Heart left ventricle (tissue), 16 donors: ENCODE measurements at places on chromosomes 6 and 20. TPM values are rescaled to one million over a fixed set of nuclear protein-coding genes. Genes with fewer than 3 reads are reported as not detected.

The HEY2 gene
- total RNA-seq, result 29.5 TPM

DNA sequence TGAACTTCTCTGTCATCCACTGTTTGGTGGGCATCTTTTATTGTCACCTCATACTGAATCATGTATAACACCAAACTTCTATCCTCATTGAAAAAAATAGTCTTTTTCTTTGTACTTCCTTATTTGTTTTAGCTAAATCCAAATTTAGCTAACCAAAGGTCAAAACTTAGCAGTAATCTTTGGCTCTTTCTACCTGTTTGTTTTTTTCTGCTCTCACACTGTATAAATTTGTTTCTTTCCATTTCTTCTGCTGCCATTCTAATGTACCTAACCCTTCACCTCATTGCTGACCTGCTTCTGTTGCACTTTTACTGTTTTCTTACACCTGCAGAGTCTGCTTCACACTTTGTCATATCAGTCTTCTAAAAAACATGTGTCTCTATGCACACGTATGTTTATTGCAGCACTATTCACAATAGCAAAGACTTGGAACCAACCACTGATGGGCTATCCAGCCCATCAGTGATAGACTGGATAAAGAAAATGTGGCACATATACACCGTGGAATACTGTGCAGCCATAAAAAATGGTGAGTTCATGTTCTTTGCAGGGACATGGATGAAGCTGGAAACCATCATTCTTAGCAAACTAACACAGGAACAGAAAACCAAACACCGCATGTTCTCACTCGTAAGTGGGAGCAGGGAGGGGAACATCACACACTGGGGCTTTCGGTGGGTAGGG lies 7.2 kb downstream of the ATRN start:
- H3K4me3 ChIP-seq, result no peak overlapping the region
- H3K27me3 ChIP-seq, result no peaks in the 10 kb centered on the region
- H3K36me3 ChIP-seq, result no peaks in the 10 kb centered on the region
- peaks cover 3% of the 10 kb centered on the region for H3K4me1 ChIP-seq
- no peak overlapping the region for H3K27ac ChIP-seq
- no peak for DNase-seq

The MYO6 gene
- total RNA-seq, result 5.9 TPM

DNA sequence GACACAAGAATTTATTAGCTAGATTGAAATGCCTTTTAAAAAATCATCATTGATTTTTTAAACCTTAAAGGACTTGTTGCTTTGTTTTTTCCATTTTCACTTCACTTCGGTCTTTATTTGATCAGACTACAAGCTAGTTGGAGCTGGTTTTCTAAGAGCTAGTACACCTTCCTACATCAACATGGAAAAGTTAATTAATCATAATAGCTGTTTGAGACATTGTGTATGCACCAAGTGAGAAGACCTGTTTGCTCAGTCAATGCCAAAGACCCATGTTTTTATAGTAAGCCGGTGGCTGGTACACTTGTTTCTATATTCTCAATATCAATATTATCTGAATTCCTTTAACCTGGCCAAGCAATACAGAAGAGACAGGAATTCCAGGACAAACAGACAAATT lies 310.2 kb upstream of the SGK1 start:
- H3K27ac ChIP-seq, result no peak overlapping the region
- H3K36me3 ChIP-seq, result no peaks in the 10 kb centered on the region
- no peaks in the 10 kb centered on the region for H3K4me1 ChIP-seq
- no peak for DNase-seq
- no peak overlapping the region for H3K4me3 ChIP-seq

DNA sequence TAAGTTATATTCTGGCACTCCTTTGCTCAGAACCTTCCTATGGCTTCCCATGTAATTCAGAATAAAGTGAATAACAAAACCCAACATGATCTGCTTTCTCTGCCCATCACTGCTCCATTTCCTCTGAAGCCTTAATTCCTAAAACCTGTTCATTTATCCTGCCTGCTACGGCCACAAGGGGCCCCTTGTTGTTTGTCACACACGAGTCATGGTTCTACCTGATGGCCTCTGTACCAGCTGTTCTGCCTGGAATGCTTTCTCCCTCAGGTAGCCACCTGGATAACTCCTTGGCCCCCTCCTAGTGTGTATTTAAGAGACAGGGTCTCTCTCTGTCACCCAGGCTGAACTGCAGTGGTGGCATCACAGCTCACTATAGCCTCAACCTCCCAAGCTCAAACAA lies 26.8 kb downstream of the ERGIC3 start:
- no peaks in the 10 kb centered on the region for H3K4me1 ChIP-seq
- H3K27ac ChIP-seq, result no peak overlapping the region
- no peak for DNase-seq
- no peaks in the 10 kb centered on the region for H3K27me3 ChIP-seq

The LGSN gene
- not detected for total RNA-seq

- no peaks in the 10 kb centered on the region for H3K4me1 ChIP-seq
- no peaks in the 10 kb centered on the region for H3K36me3 ChIP-seq
- DNase-seq, result no peak
- H3K27ac ChIP-seq, result no peak overlapping the region
- H3K27me3 ChIP-seq, result no peaks in the 10 kb centered on the region
These were observed 106.4 kb upstream of the CARMIL1 start for GRCh38 chr6:25172819-25173218.

DNA sequence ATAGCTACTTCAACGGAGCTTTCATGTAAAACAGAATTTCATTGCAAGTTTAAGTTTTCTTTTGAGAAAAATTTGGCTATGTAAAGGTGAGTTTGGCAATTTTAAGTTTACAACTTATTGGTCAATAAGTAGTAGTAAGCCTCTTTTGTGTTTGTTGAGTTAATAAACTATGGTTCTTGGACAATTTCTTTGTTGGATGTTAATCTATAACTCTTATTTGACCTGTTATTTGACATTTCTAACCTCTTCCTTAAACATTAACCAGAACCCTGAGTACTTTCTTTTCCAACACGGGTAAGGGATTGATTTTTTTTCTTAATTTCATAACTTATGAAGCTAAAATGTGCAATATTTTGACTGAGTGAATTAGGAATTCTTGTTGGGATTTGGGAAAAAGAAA lies 354.4 kb downstream of the PRKN start:
- no peak overlapping the region for H3K27ac ChIP-seq
- no peak overlapping the region for H3K4me3 ChIP-seq
- no peaks in the 10 kb centered on the region for H3K27me3 ChIP-seq
- H3K36me3 ChIP-seq, result no peaks in the 10 kb centered on the region
- DNase-seq, result no peak

The PRKN gene
- 19.1 TPM for total RNA-seq

The TNFRSF21 gene
- total RNA-seq, result 4.8 TPM

DNA sequence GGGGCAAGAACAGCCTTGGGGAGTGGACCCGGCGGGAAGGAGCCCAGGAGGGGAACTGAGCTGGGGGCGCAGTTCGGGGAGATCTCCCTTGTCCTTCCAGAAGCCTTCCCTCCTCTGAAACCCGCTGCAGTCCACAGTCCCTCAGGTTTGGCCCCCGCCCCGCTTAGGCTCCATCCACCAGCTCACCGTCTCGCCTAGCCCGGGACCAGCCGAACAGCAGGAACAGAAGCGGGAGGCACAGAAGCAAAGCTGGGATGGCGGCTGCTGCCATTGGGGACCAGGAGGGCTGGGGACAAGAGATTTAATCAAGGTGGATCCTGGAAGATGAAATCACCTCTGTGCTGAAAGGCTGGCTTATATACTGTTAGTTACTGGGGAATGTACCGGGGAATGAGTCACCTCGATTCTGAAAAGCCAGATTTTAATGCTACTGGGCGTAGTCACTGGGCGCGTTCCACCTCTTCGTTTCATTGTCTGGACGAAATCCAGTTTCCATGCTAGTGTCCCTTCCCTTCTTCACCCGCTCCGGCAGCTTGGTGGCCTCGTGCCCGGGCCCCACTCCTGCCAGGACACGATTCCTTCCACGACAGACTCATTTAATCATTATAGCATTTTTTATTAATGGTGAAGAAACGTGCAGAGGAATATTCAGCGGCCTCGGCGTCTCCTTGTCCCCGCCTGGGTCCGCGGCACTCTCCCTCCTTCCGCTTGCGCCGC lies at the start of gene RAET1L:
RAET1L (minus strand) TSS at position 332 of the 717 bp plus-strand sequence; CDS start at position 271, 61 bp downstream.
- H3K36me3 ChIP-seq, result no peaks in the 10 kb centered on the region
- peaks cover 45% of the 10 kb centered on the region for H3K27me3 ChIP-seq
- DNase-seq, result no peak

- no peak overlapping the region for H3K27ac ChIP-seq
- H3K27me3 ChIP-seq, result no peaks in the 10 kb centered on the region
- DNase-seq, result no peak
- H3K4me1 ChIP-seq, result no peaks in the 10 kb centered on the region
- H3K36me3 ChIP-seq, result no peaks in the 10 kb centered on the region
- H3K4me3 ChIP-seq, result no peak overlapping the region
These were observed 361.4 kb upstream of the JAG1 start for GRCh38 chr20:11035211-11035610.

- H3K36me3 ChIP-seq, result no peaks in the 10 kb centered on the region
- no peak for DNase-seq
- no peak overlapping the region for H3K27ac ChIP-seq
- no peak overlapping the region for H3K4me3 ChIP-seq
These were observed 9.9 kb upstream of the UST start for GRCh38 chr6:148736774-148737412.

DNA sequence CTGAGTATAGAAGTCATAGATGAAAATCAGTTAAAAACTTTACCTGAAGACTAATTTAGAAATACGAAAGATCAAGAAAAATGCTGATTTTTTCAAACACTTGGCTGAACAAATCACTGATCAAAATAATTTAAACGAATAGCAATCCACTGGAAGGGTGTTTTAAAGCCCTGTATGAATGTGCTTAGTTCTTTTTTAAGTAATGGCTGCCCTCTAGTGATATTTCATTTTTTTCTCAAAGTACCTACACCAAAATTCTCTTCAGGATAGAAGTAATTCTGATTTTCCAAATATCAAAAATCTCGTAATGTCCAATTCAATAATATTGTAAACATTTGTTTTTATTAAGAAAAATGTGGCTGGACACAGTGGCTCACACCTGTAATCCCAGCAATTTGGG lies 32.5 kb downstream of the AKAP7 start:
- no peak for DNase-seq
- no peaks in the 10 kb centered on the region for H3K27me3 ChIP-seq
- no peaks in the 10 kb centered on the region for H3K4me1 ChIP-seq
- H3K36me3 ChIP-seq, result peaks cover 23% of the 10 kb centered on the region
